ENCODE measurements at places on chromosomes 4 and X. TPM values are rescaled to one million over a fixed set of nuclear protein-coding genes. Genes with fewer than 3 reads are reported as not detected.

The PAGE1 gene
- not detected for total RNA-seq

The BTK gene
- 5.0 TPM for total RNA-seq

The GABRQ gene
- total RNA-seq = not detected

The CTAG2 gene
- not detected for total RNA-seq

The PDGFRA gene
- total RNA-seq = 31.6 TPM

The PAGE2 gene
- not detected for total RNA-seq

The TXK gene
- 2.4 TPM for total RNA-seq

The SLC34A2 gene
- 0.35 TPM for total RNA-seq
